Activated T-cell treated with anti-CD3 and anti-CD28 coated beads, Interleukin-2, amount 50 U/mL, for 4 hours (primary cell): ENCODE measurements at places on chromosomes 2 and 18. TPM values are rescaled to one million over a fixed set of nuclear protein-coding genes. Genes with fewer than 3 reads are reported as not detected.

- peak; percentile 57 for DNase-seq
Observed at GRCh38 chr2:96470636-96471035, 34.5 kb downstream of the NEURL3 start.

DNA sequence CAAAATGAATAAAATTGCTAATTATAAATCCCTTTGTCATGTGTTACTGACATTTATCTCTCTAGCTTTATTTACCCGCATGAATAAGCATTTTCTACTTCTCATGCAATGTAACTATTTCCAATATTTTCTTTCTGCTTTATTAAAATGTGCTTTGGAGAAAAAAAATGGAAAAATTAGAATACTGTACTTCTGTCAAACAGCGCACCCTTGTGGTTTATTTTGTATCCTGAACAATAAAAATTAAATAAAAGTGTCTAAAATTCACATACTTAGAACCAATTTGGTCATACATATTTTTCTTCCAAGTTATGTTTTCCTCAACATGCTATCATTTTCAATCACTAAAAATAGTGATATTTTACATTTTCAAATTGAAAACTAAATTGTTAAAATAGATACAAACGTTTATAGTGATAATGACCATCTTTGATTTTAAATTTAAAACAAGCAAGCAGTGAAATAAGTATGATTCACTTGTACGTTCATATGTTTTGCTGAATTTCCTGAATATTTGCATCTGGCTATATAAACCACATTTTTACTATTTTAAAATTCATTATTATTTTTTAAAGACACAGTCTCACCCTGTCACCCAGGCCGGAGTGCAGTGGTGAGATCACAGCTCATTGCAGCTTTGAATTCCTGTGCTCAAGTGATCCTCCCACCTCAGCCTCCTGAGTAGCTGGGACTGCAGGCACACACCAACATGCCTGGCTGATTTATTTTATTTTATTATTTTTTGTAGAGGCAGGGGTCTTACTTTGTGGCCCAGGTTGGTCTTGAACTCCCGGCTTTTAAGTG, 95.9 kb upstream of the GRB14 start:
- no peak for DNase-seq

Gene AFF3
- 2.6 TPM for total RNA-seq

Gene ABCA12
- not detected for total RNA-seq

DNA sequence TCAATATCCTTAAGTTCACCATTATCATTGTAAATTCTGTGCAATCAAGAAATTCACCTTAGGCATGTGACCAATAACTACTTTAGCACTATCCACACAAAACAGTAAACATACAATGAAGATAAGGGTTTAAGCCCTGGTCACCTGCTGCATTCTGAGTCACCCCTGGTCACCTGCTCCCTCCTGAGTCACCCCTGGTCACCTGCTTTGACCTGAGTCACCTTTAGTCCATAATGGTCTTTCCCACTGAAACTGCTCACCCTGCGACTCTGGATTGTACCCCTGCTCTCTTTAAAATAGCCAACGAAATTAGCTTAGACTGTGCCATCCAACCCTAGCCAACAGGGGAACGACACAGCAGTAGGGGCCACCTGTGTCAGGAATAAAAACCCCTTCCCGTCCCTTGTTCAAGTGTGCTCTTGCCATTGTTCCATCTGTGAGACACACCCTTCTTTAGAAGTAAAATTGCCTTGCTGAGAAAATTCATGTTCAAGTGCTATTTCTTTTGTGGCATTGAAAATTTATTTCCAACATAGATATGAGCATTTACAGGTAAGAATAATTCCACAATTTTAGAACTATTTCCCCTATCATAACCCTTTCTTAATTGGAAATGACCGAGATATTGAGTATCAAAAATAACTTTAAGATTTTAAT, 902.8 kb downstream of the DSC3 start:
- no peak for DNase-seq

DNA sequence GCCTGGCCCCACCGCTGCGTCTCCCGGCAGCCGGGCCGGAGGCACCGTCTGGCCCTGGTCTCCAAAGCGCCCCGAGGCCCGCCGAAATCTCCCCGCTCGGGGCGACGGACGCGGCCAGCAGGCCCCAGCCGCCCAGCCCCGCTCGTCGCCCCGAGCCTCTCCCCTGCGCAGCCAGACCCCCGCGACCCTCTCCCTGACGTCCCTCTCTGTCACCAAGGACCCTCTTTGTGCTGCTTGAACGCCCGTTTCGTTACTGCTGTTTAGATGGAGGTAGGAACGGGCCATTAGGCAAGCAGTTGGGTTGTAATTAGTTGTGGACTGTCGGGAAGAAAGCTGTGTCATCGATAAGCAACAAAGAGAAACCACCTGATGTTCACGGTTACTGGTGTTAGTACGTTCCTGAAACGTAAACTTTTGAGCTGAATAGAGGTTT, 686 bp downstream of the UBXN4 start:
- DNase-seq: peak; percentile 12

DNA sequence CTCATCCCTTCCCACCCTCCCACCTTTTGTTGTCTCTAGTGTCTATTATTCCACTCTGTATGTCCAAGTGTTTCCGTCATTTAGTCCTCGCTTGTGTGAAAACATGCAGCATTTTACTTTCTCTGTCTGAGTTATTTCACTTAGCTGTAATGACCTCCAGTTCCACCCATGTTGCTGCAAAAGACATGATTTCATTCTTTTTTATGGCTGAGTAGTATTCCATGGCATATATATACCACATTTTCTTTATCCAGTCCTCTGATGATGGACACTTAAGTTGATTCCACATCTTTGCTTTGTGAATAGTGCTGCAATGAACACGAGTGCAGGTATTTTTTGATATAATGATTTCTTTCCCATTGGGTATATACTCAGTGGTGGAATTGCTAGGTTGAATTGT, 296.7 kb downstream of the MBD5 start:
- no peak for DNase-seq
